ENCODE measurements at places on chromosomes 11 and 22. TPM values are rescaled to one million over a fixed set of nuclear protein-coding genes. Genes with fewer than 3 reads are reported as not detected.

The CCDC87 gene
- 0.18 TPM for total RNA-seq

The ACRV1 gene
- not detected for total RNA-seq

The MPEG1 gene
- total RNA-seq = not detected

The OR51B4 gene
- total RNA-seq = not detected

The JHY gene
- 4.4 TPM for total RNA-seq

The MUC15 gene
- total RNA-seq = not detected

The CNIH2 gene
- not detected for total RNA-seq

The HBG2 gene
- total RNA-seq = not detected

The MYBPC3 gene
- not detected for total RNA-seq

GRCh38 chr11:4682623-4683419, 14.8 kb downstream of the OR51E2 start:
- DNase-seq = no peak

- DNase-seq = no peak
These were observed 5.3 kb downstream of the BIRC3 start for GRCh38 chr11:102322560-102322959.

- no peak for DNase-seq
These were observed 12.5 kb downstream of the SCGB1A1 start for GRCh38 chr11:62431171-62431901.

- no peak for DNase-seq
These were observed 11.2 kb upstream of the P4HA3 start for GRCh38 chr11:74322667-74323066.

DNA sequence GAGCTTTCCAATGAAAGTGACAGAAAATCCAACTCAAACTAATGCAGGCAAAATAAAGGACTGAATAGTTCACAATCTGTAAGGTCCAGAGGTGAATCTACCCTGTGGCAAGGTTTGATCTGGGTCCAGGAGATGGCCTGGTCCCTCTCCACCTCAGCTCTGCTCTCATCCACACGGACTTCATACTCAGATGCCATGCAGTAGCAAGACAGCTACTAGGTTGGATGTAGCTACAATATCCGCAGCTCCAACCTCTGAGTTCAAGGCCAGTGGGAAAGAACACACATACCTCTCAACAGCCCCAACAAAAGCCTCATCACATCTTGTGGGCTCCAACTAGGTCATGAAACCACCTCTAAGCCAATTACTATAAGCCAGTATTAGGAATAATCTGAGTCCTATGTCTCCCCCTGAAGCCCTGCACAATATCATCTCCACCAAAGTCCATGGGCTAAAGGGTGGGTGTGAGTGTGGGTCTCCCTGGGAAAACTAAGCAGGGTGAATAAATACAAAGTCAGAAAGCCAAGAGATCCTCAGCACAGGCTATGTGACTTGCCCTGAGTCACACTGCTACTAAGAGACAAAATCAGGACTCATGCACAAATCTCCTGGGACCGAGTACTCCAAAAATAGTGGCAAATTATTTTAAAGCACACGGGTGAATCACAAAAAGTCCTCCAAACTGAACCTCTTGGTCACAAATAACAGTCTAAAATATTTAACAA, 78.8 kb downstream of the LARGE1 start:
- no peak for DNase-seq

- no peak for DNase-seq
These were observed 607 bp upstream of the ROBO4 start for GRCh38 chr11:124898263-124898680.

DNA sequence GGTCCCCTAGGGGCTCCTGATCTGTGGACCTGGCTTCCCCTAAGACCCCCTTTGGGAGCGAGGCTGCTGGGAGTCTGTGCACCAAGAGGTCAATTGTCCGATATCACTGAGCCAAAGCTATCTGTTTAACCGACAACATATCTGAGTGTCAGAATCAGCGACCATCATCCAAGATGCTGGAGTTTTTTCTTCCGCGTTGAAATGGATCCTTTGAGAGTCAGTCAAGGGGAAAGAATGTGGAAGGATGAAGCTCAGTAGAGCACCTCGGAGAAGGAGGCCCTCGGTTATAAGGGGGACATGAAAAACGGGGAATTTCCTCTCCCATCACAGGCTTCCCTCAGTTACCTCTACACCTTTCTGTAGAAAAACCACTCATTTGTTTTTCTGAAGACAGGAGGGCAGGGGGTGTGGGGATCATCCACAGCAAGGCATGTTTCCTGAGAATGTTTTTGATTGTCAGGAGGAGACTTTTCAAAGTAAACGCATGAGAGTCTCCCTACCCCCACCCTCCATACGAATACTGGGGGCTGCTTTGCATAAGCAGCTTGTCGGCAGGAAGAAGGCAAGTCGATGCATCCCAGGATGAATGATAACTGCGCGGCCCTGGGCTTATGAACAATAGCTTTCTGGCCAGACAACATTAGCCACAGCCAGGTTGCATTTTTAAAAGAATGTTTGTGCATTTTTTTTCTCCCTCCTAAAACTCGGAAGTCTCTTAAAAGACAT, 37.7 kb upstream of the CCND1 start:
- no peak for DNase-seq

- no peak for DNase-seq
These were observed 138.7 kb downstream of the TRIM29 start for GRCh38 chr11:119999220-119999619.

- peak; percentile 66 for DNase-seq
These were observed 218.8 kb downstream of the HIPK3 start for GRCh38 chr11:33475993-33476392.

DNA sequence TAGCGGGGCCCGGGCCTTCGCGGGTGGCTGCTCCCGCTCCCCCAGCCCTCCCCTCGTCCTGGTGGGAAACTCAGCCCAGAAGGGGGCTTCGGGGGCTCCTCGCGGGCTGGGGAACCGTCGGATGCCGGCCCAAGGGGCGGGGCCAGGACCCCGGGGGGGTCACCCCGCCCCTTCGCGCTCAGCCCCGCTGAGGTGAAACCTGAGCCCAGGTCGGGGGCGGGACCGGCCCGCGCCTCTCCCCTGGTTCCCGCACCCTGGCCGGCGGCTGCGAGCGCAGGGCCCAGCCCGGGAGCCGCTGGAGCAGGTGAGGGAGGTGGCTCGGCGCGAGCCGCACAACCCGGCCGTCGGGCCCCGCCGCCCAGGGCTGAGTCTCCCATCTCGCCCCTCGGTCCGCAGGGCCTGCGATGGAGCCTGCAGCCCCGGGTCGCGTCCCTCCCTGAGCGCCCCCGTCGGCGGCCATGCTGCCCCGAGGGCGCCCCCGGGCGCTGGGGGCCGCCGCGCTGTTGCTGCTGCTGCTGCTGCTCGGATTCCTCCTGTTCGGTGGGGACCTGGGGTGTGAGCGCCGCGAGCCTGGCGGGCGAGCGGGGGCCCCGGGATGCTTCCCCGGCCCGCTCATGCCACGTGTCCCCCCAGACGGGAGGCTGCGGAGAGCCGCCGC, at the start of gene LARGE2:
Gene LARGE2, plus strand, starts transcription at position 232 of the 658 bp plus-strand sequence. Its CDS starts 227 bp downstream, at position 459.
- DNase-seq = no peak

DNA sequence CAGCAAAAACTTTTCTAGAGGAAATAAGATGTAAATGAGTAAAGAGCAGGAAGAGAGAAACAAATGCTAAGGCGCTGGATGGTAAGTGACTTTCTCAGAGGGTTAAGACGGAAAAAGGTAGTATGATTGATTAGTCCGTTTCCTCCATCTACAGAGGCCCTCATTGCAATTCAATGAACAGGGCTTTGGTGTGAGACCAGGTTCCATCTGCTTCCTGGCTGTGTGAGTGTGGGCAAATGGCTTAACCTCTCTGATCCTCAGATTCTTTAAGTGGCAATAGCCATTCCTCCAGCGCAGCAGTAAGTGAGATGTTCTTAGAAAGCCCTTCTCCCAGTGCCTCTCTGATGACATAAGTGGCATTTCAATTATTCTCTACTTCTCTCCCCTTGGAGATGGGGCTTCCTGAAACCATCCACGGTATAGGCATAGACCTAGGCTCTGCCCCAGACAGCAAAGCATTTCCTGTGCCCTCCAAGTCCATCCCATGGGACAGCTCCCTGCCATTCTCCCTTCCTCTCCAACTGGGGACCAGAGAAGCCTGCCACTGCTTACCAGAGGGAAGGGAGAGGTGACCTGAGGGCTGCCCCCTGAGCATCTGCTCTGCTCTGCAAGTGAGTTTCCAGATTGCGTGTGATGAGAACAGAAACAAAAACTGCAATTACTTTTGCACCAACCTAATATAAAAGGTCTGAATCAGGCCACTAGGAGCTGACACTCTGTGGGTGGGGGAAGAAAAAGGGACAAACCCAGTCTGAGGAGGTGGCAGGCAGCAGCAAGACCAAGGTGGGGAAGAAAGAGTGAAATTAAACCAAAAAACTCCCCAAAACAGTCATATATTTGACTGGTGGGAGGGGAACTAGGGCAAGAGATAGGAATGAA, 12.7 kb upstream of the CD44 start:
- DNase-seq = no peak

GRCh38 chr11:106331176-106331575, 253.7 kb downstream of the AASDHPPT start:
- DNase-seq = no peak

DNA sequence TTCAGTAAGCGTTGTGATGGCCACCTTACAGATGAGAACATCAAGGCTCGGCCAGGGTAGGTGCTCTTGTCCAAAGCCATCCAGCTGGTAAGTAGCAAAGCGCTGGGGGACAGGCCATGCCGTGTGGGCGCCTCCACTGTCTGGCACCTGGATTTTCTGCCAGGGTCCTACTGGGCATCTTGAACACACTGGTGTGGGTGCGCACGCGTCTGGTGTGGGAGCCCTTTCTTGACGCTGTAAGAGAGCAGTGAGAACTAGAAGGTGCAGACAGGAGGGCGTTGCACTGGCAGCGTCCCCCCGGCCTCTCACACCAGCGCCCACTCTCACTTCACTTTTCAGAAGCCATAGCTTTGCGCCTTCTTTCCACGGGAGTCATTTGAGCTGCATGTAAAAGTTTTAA, 296.6 kb downstream of the TBC1D22A start:
- no peak for DNase-seq

- no peak for DNase-seq
These were observed 14.6 kb upstream of the P2RY6 start for GRCh38 chr11:73257342-73258103.

- DNase-seq = peak; percentile 55
These were observed 5.5 kb downstream of the PLET1 start for GRCh38 chr11:112255067-112255720.

DNA sequence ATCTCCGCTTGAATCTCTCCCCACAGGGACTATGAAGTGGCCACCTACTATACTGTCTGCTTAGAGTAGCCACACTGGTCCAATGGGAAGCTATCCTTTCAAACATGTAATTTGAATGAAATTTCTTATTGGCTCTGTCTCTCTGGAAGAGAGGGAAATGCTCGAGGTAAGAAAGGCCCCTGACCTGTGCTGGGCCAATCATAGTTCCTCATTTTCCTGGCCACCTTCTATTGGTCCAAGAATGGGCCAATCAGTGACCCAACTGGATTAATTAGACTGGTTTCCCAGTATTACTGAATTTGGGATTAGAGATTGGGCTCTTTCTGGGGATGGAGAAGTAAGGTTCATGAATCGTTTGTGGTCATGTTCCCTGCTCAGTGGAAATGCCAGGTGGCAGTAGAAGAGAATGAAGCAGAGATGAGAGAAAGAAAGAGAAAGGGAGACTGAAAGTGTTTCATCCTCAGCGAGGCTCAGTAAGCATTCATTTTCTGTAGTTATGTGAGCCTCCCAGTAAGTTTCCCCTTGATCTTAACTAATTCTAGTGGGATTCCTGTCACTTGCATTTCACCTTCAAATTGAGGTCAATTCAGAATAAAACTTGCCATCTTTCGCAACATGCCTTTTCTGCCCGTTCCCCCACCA, 8.4 kb upstream of the MMP20 start:
- DNase-seq = no peak

DNA sequence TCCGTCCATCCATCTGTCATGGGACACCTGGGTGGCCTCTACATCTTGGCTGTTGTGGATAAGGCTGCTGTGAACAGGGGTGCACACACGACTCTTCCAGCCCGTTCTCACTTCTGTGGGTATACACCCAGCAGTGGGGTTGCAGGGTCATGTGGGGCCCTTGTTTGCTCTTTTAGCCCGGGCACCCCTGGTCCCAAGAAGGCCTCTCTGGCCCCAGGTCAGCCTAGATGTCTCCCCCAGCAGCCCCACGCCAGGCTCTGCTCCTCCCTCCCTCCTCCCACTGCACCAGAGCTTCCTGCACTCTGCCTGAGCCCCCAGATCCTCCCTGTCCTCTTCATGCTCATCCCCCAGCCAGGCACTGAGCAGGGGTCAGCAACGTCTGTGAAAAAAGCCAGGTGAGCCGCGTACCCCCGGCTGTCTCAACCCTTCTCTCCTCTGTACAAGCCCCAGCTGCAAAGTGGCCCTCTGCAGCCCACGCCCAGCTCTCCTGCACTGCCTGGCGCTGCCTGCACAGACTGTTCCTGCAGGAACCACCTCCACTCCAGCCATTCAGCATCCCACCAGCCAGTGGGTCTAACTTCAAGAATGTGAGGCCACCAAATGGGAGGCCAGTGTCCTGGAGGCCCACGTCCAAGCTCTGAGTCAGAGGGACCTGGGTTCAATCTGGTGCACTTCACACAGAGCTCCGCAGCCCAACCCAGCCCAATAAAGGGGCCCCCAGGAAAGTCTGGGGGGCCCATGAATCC, 1508.9 kb downstream of the BRD1 start:
- no peak for DNase-seq

DNA sequence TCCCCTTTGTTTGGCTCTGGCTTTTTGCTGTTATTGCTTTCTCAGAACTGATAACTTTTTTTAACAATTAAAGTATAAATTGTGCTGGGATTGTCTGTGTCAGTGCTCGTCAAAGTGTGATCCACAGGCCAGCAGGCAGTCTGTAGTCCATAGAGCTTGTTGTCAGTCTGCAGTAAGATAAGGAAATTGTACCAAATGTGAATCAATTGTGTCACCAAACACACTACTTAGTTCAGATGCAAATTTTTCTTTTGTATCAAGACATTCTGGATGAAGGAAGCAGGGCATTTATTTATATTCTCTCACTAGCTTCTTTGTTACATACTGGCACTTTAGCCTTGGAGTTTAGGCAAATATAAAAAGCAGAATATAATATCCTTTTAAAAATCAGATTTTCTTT, 121.0 kb downstream of the WNT11 start:
- no peak for DNase-seq

DNA sequence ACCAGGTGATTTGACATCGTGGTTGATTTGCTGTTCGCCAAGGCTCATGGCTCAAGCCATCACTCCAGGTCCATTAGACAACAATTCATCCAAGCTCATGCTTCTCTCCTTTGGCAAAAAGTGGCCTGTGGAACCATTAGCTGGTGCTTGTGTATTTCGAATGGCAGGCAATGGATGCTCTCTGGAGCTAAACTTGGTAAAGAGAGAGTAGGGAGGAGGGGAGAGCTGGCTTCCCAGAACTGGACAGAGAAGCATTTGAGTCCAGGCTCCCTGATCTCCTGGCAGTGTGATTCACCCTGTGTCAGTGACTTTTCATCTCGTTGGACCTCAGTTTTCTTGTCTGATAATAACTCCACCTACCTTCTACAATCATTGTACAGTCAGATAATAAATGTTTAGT, 64.6 kb downstream of the MYO18B start:
- DNase-seq = no peak

GRCh38 chr11:698493-699115, 3.0 kb downstream of the TMEM80 start:
- no peak for DNase-seq

DNA sequence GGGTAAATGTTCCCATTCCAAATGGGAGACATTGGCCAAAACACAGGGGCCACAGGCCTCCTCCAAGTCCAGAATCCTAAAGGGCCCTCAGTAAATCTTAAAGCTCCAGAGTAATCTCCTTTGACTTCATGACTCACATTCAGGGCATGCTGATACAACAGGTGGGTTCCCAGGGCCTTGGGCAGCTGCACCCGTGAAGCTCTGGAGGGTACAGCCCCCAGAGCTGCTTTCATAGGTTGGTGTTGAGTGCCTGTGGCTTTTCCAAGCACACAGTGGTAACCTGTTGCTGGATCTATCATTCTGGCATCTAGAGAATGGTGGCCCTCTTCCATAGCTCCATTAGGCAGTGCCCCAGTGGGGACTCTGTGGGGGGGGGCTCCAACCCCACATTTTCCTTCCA, 54.0 kb downstream of the NELL1 start:
- no peak for DNase-seq

Data from glomerular endothelial cell (primary cell).